Colonic mucosa (tissue), 4 donors: ENCODE measurements at places on chromosomes 2 and 18. TPM values are rescaled to one million over a fixed set of nuclear protein-coding genes. Genes with fewer than 3 reads are reported as not detected.

GRCh38 chr2:128437204-128437565 is 118.5 kb upstream of the HS6ST1 start:
- H3K4me1 ChIP-seq, result no peaks in the 10 kb centered on the region
- no peak for DNase-seq
- no peak overlapping the region for H3K27ac ChIP-seq
- no peaks in the 10 kb centered on the region for H3K36me3 ChIP-seq
- no peaks in the 10 kb centered on the region for H3K27me3 ChIP-seq

Gene FHL2
- total RNA-seq, result 212 TPM

DNA sequence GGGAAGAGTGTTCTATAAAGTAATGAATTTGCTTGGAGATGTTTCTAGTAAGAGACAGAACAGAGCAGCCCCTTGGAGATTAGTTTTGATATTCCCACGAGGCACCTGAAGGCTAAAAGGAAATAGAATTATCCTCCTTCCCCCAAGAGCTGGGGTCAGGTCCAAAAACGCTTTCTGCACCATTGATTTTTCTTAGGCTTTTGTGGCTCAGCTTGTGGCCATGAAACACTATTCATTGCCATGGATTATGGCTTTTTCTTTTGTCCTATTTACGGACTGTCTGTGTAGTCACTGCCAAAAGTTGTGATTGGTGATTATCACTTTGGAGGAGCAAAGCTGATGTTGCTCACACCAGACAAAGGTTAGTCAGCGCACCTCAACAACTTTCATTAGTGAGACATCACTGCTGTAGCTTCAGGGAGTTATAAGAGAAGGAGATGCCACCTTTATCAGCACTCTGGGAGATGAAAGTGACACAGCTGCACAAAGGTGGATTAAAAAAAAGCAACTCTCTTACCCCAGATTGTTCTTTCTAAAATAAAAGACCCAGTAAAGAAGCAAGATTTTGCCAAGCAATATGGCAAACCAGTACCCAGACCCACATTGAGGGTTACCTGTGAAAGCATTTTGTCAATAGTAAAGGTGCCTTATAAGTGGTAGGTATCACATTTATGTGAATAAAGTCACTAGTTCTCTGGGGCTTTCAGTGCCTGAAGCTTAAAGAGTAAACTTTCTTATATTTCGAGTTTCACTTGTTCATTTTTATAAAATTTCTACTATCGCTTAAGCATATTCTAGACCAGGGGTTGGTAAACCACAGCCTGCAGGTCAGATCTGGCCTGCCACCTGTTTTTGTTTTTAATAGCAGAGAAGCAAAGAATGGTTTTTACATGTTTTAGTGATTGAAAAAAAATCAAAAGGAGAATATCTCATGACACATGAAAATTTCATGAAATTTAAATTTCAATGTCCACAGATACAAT is 10.6 kb downstream of the CXCR4 start:
- no peak for DNase-seq
- no peak overlapping the region for H3K27ac ChIP-seq
- no peaks in the 10 kb centered on the region for H3K27me3 ChIP-seq
- H3K4me1 ChIP-seq, result no peaks in the 10 kb centered on the region

Gene AQP12B
- 9.6 TPM for total RNA-seq

Gene FAM228B
- 6.2 TPM for total RNA-seq

Gene SNTG2
- 0.72 TPM for total RNA-seq

Gene CXCR4
- 3.6 TPM for total RNA-seq

Gene CCDC85A
- total RNA-seq, result 0.42 TPM

DNA sequence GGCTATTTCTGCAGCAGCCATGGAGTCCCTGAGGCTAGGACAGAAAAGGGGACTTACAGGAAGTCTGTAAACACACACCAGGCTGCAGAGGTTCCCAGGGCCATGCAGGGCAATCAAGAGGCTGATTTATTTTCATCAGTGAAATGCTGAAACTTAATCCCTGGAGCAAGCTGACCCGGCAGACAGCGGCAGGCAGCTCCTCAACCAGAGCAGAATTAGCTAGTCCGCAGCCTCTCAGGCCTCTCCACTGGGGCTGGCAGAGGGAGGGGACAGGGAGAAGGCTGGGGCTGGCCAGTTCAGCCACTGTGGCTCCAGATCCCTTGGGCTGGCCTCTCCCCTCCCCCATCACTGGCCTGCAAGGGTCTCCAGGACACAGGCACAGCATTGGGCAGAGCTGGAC is 136.3 kb downstream of the TNS1 start:
- no peaks in the 10 kb centered on the region for H3K36me3 ChIP-seq
- DNase-seq, result no peak
- H3K27me3 ChIP-seq, result no peaks in the 10 kb centered on the region
- H3K4me1 ChIP-seq, result no peaks in the 10 kb centered on the region
- no peak overlapping the region for H3K27ac ChIP-seq
- H3K4me3 ChIP-seq, result no peak overlapping the region

Gene DYTN
- total RNA-seq, result not detected

Gene UGT1A3
- total RNA-seq, result 1.0 TPM

Gene ORMDL1
- 32.4 TPM for total RNA-seq

DNA sequence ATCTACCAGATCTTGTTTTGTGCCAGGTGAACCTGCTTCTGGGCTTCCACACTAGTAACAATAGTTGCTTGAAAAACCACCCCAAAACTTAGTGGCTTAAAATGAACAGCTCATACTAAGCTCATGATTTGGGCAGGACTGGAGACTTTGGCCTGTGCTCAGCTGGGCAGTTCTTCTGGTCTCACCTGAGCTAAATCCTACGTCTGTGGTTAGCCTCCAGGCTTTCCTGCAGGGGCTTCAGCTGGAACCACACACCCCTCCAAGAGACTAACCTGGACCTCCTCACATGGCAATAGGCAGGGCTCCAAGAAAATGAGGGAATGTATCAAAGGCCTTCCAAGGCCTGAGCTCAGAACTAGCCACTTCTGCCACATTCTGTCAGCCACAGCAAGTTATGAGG is 144.1 kb downstream of the CD8B2 start:
- DNase-seq, result no peak
- no peaks in the 10 kb centered on the region for H3K27me3 ChIP-seq
- no peaks in the 10 kb centered on the region for H3K4me1 ChIP-seq
- H3K27ac ChIP-seq, result no peak overlapping the region

- H3K36me3 ChIP-seq, result peaks cover 14% of the 10 kb centered on the region
- no peaks in the 10 kb centered on the region for H3K4me1 ChIP-seq
- no peaks in the 10 kb centered on the region for H3K27me3 ChIP-seq
- no peak overlapping the region for H3K27ac ChIP-seq
- DNase-seq, result no peak
Observed at GRCh38 chr2:71380665-71381064, 49.1 kb downstream of the ZNF638 start.

Gene SYT4
- 1.2 TPM for total RNA-seq

DNA sequence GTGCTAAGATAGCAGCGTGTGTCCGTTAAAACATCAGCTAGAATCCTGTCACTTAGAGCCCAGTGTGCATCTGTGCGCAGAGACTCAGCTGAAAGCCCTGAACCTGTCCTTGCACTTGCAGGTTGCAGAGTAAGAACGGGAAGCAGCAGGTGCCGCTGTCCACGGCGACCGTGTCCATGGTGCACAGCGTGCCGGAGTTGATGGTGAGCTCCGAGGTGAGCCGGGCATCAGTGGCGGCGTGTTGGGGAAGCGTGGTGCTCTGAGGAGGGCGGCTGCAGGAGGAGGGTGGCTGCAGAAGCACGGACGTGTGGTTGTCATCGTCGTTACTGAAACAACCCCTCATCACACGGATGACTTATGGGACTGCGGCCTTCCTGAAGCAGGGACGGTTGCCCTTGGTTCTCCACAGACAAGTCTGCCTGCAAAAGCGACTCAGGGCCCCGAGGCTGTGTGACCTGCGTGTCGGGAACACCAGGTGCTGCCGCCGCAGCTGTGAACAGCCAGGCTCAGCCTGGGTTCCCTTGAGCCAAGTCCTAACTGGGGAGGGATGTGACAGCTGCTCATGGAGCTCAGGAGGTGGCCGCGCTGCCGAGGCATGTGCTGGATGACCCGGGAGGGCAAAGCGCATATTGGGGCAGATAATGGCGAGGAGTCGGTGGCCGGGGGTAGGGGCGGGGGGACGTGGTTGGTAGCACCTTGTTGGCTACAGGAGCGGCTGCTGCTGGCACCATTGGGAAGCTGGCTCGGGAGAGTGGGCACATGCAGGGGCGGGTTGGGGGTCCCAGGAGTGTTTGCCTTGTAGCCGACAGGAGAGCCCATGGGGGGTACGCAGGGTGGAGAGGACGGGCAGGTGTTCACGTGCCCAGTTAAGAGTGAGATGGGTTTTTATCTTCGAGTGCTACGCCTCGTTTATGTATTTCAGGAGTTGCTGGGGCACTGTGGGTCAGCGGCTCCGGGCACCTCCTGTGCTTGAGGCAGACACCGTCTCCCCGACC is 16.6 kb downstream of the CTDP1 start:
- H3K4me1 ChIP-seq, result peaks cover 5% of the 10 kb centered on the region
- peaks cover 13% of the 10 kb centered on the region for H3K36me3 ChIP-seq
- no peak overlapping the region for H3K27ac ChIP-seq
- H3K4me3 ChIP-seq, result no peak overlapping the region

- no peaks in the 10 kb centered on the region for H3K4me1 ChIP-seq
- no peak overlapping the region for H3K4me3 ChIP-seq
- H3K27me3 ChIP-seq, result no peaks in the 10 kb centered on the region
- no peak for DNase-seq
- no peak overlapping the region for H3K27ac ChIP-seq
- H3K36me3 ChIP-seq, result no peaks in the 10 kb centered on the region
Observed at GRCh38 chr18:76459687-76460350, 35.2 kb downstream of the ZNF516 start.

- no peak overlapping the region for H3K4me3 ChIP-seq
- no peak overlapping the region for H3K27ac ChIP-seq
- no peaks in the 10 kb centered on the region for H3K36me3 ChIP-seq
- H3K27me3 ChIP-seq, result no peaks in the 10 kb centered on the region
- DNase-seq, result no peak
Observed at GRCh38 chr18:59719544-59720181, 22.4 kb upstream of the CCBE1 start.

- H3K4me3 ChIP-seq, result no peak overlapping the region
- DNase-seq, result no peak
- no peak overlapping the region for H3K27ac ChIP-seq
- H3K27me3 ChIP-seq, result no peaks in the 10 kb centered on the region
- H3K4me1 ChIP-seq, result peaks cover under 1% of the 10 kb centered on the region
Observed at GRCh38 chr2:36556842-36557241, 41.1 kb downstream of the FEZ2 start.

Gene LCT
- total RNA-seq, result 0.08 TPM

Gene ZNF385B
- 0.69 TPM for total RNA-seq

GRCh38 chr2:224040753-224041152 is 1.7 kb upstream of the SERPINE2 start:
- H3K27me3 ChIP-seq, result no peaks in the 10 kb centered on the region
- H3K4me1 ChIP-seq, result peaks cover 7% of the 10 kb centered on the region
- no peaks in the 10 kb centered on the region for H3K36me3 ChIP-seq
- no peak for DNase-seq

- no peaks in the 10 kb centered on the region for H3K27me3 ChIP-seq
- H3K36me3 ChIP-seq, result no peaks in the 10 kb centered on the region
- H3K4me1 ChIP-seq, result no peaks in the 10 kb centered on the region
- no peak overlapping the region for H3K27ac ChIP-seq
Observed at GRCh38 chr2:200476836-200477235, 33.0 kb downstream of the KCTD18 start.

GRCh38 chr2:33655626-33656320 is 56.7 kb upstream of the FAM98A start:
- H3K27me3 ChIP-seq, result no peaks in the 10 kb centered on the region
- no peak overlapping the region for H3K4me3 ChIP-seq
- no peaks in the 10 kb centered on the region for H3K36me3 ChIP-seq
- DNase-seq, result no peak
- H3K27ac ChIP-seq, result no peak overlapping the region
- H3K4me1 ChIP-seq, result no peaks in the 10 kb centered on the region

DNA sequence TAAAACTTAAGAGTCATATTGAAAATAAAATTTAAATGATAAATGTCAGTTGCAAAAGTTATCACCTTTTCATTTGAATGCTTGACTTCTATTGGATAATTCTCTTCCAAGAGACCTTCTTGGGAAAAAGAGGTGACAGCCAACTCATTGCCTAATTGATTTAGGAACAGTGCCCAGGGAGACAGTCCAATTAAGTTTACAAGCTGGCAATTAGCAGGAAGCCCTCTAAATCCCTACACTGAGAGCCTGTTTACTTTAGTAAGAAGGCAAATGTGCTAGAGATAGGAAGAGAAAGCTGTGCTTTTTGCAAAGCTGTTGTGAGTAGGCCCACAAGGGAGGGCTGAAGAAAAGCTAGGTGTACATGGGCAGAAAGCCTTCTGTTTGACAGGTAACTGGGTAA is 189.1 kb downstream of the WDPCP start:
- H3K36me3 ChIP-seq, result no peaks in the 10 kb centered on the region
- no peaks in the 10 kb centered on the region for H3K4me1 ChIP-seq
- H3K4me3 ChIP-seq, result no peak overlapping the region
- DNase-seq, result no peak

Gene STPG4
- 0.47 TPM for total RNA-seq

Gene EPC2
- 20.7 TPM for total RNA-seq

GRCh38 chr2:31401580-31401979 is 13.0 kb downstream of the XDH start:
- no peak for DNase-seq
- no peaks in the 10 kb centered on the region for H3K36me3 ChIP-seq
- no peak overlapping the region for H3K4me3 ChIP-seq
- no peaks in the 10 kb centered on the region for H3K27me3 ChIP-seq

- no peaks in the 10 kb centered on the region for H3K4me1 ChIP-seq
- H3K27me3 ChIP-seq, result no peaks in the 10 kb centered on the region
- no peaks in the 10 kb centered on the region for H3K36me3 ChIP-seq
- no peak overlapping the region for H3K27ac ChIP-seq
- no peak for DNase-seq
- H3K4me3 ChIP-seq, result no peak overlapping the region
Observed at GRCh38 chr2:223589901-223590300, 12.3 kb downstream of the SCG2 start.

GRCh38 chr18:10896851-10897250 is 252.5 kb downstream of the PIEZO2 start:
- H3K27ac ChIP-seq, result no peak overlapping the region
- H3K27me3 ChIP-seq, result no peaks in the 10 kb centered on the region
- DNase-seq, result no peak
- H3K36me3 ChIP-seq, result no peaks in the 10 kb centered on the region
- no peaks in the 10 kb centered on the region for H3K4me1 ChIP-seq

Gene ALPP
- total RNA-seq, result 0.11 TPM

GRCh38 chr2:225355788-225356187 is 43.7 kb upstream of the NYAP2 start:
- no peak overlapping the region for H3K4me3 ChIP-seq
- no peaks in the 10 kb centered on the region for H3K4me1 ChIP-seq
- H3K36me3 ChIP-seq, result no peaks in the 10 kb centered on the region
- no peak for DNase-seq
- peaks cover 4% of the 10 kb centered on the region for H3K27me3 ChIP-seq
- no peak overlapping the region for H3K27ac ChIP-seq

GRCh38 chr2:213806125-213806726 is 522.0 kb downstream of the SPAG16 start:
- no peak overlapping the region for H3K4me3 ChIP-seq
- H3K27ac ChIP-seq, result no peak overlapping the region
- H3K27me3 ChIP-seq, result no peaks in the 10 kb centered on the region
- no peaks in the 10 kb centered on the region for H3K36me3 ChIP-seq
- no peaks in the 10 kb centered on the region for H3K4me1 ChIP-seq

GRCh38 chr2:9708683-9709538 is 78.1 kb upstream of the YWHAQ start:
- H3K4me3 ChIP-seq, result no peak overlapping the region
- no peak overlapping the region for H3K27ac ChIP-seq
- no peaks in the 10 kb centered on the region for H3K27me3 ChIP-seq
- no peaks in the 10 kb centered on the region for H3K4me1 ChIP-seq
- H3K36me3 ChIP-seq, result no peaks in the 10 kb centered on the region
- no peak for DNase-seq
